Upper lobe of right lung (tissue), 1 donor: ENCODE measurements at places on chromosomes 4 and X. TPM values are rescaled to one million over a fixed set of nuclear protein-coding genes. Genes with fewer than 3 reads are reported as not detected.
A peak's percentile ranks its signal among the peaks of the same experiment; 100 is the strongest.

- no peak for DNase-seq
- H3K27ac ChIP-seq, result no peak overlapping the region
- no peaks in the 10 kb centered on the region for H3K27me3 ChIP-seq
- no peak overlapping the region for H3K4me3 ChIP-seq
- H3K36me3 ChIP-seq, result no peaks in the 10 kb centered on the region
Measured at GRCh38 chrX:46722742-46723568, 36.0 kb downstream of the SLC9A7 start.

- H3K4me3 ChIP-seq, result no peak overlapping the region
- peaks cover 2% of the 10 kb centered on the region for H3K27me3 ChIP-seq
- no peak overlapping the region for H3K27ac ChIP-seq
- DNase-seq, result peak; percentile 28
- no peaks in the 10 kb centered on the region for H3K36me3 ChIP-seq
- H3K4me1 ChIP-seq, result no peaks in the 10 kb centered on the region
Measured at GRCh38 chr4:5976431-5976830, 41.8 kb downstream of the C4orf50 start.

DNA sequence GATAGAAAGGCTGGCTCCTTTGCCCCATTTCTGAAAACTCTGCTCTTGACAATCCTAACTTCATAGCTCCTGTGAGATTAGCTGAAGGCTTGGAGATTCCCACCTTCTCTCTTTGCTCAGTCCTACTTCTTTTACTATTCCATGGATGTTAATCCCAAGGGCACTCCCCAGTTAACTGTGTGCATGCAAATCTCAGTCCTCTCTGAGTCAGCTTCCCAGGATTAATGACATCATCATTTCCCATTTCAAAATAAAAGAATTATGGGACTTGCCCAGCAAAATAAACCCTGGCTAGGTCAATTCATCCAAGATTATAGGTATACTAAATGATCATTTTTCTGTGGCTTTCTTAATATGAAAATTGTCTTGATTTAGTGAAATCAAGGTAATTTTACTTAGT lies 328.6 kb upstream of the NR3C2 start:
- H3K27me3 ChIP-seq, result no peaks in the 10 kb centered on the region
- no peak overlapping the region for H3K27ac ChIP-seq
- H3K4me3 ChIP-seq, result no peak overlapping the region
- DNase-seq, result no peak
- H3K36me3 ChIP-seq, result no peaks in the 10 kb centered on the region

- H3K36me3 ChIP-seq, result peaks cover 8% of the 10 kb centered on the region
- no peaks in the 10 kb centered on the region for H3K27me3 ChIP-seq
- DNase-seq, result no peak
- H3K4me3 ChIP-seq, result no peak overlapping the region
Measured at GRCh38 chr4:186651624-186652023, 72.0 kb downstream of the FAT1 start.

DNA sequence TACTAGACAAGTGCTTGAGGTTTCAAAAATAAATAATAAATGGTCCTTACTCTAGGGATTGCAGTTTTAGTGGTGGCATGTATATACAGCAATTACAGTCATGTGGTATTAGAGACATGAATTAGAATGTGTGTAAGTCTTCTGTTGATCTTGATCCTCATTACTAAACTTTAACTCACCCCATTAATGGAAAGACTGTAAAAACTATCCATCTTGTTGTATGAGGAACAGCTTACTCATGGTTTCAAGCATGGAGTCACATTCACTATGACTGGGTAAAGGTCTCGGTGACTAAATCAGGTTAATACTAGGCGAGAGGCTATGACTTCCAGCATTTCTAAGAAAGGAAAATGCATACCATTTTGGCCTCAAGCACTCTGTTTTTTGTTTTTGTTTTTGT lies 107.0 kb upstream of the HPGD start:
- no peaks in the 10 kb centered on the region for H3K4me1 ChIP-seq
- no peak overlapping the region for H3K4me3 ChIP-seq
- H3K27me3 ChIP-seq, result no peaks in the 10 kb centered on the region
- DNase-seq, result no peak
- no peaks in the 10 kb centered on the region for H3K36me3 ChIP-seq

DNA sequence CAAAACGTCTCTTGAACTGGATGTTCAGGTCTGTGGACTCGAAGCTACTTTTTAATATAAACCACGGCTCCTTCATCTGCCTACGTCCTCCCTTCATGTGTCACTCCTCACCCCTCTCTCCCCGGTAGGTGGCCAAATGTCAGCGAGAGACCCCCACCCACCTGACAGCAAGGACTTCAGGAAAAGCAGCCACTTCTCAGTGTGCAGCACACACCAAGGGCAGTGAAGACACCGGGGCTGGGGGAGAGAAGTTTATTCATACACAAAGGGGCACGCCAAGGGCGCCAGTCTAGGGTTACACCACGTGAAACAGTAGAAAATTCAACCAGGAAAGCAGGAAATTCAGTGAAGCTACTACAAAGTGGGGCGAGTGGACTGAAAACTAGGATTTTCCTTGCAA lies 181.2 kb downstream of the AFAP1 start:
- peaks cover 19% of the 10 kb centered on the region for H3K36me3 ChIP-seq
- H3K27ac ChIP-seq, result no peak overlapping the region
- no peak overlapping the region for H3K4me3 ChIP-seq
- no peaks in the 10 kb centered on the region for H3K27me3 ChIP-seq
- no peak for DNase-seq

- no peaks in the 10 kb centered on the region for H3K27me3 ChIP-seq
- no peak overlapping the region for H3K27ac ChIP-seq
- H3K4me1 ChIP-seq, result no peaks in the 10 kb centered on the region
- no peak overlapping the region for H3K4me3 ChIP-seq
- no peak for DNase-seq
Measured at GRCh38 chr4:183422962-183423631, 21.3 kb upstream of the CDKN2AIP start.

DNA sequence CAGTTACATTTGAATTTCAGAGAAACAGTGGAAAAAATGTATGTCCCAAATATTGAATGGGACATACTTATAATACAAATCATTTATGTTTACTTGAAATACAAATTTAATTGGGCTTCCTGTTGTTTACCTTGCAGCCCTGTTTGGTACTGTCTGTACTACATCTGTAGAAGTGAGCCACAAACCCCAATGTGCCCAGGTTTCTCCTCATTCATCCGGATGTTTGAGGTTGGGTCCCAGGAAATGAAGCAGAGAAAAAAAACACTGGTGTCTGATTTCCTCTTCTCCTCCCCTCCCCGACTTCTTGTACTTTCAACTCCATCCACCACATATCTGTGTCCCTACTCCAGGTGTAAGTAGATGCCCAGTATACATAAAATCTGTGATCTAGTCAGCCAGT lies 27.1 kb upstream of the SCRG1 start:
- H3K4me3 ChIP-seq, result no peak overlapping the region
- peaks cover 7% of the 10 kb centered on the region for H3K4me1 ChIP-seq
- H3K27me3 ChIP-seq, result no peaks in the 10 kb centered on the region
- H3K27ac ChIP-seq, result no peak overlapping the region
- no peaks in the 10 kb centered on the region for H3K36me3 ChIP-seq
- DNase-seq, result no peak

DNA sequence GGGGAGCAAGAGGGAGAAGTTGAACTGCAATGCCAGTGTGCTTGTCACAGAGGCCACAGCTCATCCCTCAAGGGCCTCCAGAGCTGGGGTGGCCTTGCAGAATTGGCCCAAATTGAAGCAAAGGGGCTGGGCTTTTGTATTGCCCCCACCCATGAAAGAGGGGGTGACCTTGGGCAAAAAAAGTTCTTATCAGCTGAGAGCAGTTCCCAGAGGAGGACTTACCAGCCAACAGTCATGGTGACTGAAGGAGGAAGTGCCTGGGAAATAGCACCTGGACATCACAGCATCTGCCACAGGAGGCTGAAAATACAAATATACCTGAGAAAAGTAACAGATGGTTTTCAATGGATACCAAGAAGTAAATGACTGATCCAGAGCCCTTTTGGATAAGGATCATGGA lies 262.4 kb downstream of the MID1IP1 start:
- H3K4me3 ChIP-seq, result no peak overlapping the region
- H3K4me1 ChIP-seq, result no peaks in the 10 kb centered on the region
- H3K27me3 ChIP-seq, result no peaks in the 10 kb centered on the region
- H3K27ac ChIP-seq, result no peak overlapping the region
- no peak for DNase-seq

- no peak for DNase-seq
- H3K4me3 ChIP-seq, result no peak overlapping the region
- no peaks in the 10 kb centered on the region for H3K4me1 ChIP-seq
- H3K36me3 ChIP-seq, result no peaks in the 10 kb centered on the region
- H3K27me3 ChIP-seq, result no peaks in the 10 kb centered on the region
Measured at GRCh38 chrX:145549496-145549895, 268.1 kb upstream of the SLITRK2 start.

- no peaks in the 10 kb centered on the region for H3K27me3 ChIP-seq
- no peaks in the 10 kb centered on the region for H3K36me3 ChIP-seq
- no peak overlapping the region for H3K27ac ChIP-seq
- DNase-seq, result no peak
Measured at GRCh38 chr4:15836362-15836761, 58.2 kb downstream of the CD38 start.

DNA sequence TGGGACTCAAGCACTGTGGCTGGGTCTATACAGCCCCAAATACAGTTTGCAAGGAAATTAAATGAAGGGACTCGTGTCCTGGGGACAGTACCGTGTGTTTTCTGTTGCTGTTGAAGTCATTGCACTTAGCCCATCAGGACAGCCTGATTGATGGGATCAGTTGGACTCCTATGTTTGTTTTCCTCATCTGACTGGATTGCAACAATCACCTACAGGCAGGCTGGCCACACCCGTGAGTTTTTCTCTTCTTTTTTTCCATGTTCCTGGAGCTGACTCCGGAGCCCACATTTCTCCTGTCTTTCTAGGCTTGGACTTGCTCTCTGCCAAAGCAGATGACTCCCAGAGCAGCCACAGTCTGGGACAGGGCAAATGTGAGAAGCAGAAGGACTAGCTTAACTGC lies 38.1 kb downstream of the RTL9 start:
- no peaks in the 10 kb centered on the region for H3K27me3 ChIP-seq
- no peak overlapping the region for H3K27ac ChIP-seq
- DNase-seq, result no peak
- no peak overlapping the region for H3K4me3 ChIP-seq
- no peaks in the 10 kb centered on the region for H3K36me3 ChIP-seq

DNA sequence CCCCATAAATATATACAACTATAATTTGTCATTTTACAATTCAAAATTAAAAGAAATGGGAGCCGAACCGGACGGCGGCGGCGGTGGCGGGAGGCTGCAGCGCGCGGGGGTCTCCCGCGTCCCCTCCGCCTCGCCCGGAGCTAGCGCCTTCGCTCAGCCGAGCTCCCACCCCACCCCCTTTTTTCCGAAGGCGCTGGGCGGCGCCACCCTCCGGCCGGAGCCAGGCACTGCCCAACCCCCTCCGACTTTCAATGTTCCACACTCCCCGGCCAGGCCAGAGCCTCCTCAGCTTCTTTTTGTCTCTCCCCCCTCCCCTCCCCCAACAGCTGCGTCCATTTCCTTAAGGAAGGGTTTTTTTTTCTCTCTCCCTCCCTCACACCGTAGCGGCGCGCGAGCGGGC lies 214.1 kb upstream of the GEMIN8 start:
- H3K27ac ChIP-seq, result no peak overlapping the region
- DNase-seq, result no peak
- no peak overlapping the region for H3K4me3 ChIP-seq
- no peaks in the 10 kb centered on the region for H3K4me1 ChIP-seq
- H3K27me3 ChIP-seq, result no peaks in the 10 kb centered on the region

DNA sequence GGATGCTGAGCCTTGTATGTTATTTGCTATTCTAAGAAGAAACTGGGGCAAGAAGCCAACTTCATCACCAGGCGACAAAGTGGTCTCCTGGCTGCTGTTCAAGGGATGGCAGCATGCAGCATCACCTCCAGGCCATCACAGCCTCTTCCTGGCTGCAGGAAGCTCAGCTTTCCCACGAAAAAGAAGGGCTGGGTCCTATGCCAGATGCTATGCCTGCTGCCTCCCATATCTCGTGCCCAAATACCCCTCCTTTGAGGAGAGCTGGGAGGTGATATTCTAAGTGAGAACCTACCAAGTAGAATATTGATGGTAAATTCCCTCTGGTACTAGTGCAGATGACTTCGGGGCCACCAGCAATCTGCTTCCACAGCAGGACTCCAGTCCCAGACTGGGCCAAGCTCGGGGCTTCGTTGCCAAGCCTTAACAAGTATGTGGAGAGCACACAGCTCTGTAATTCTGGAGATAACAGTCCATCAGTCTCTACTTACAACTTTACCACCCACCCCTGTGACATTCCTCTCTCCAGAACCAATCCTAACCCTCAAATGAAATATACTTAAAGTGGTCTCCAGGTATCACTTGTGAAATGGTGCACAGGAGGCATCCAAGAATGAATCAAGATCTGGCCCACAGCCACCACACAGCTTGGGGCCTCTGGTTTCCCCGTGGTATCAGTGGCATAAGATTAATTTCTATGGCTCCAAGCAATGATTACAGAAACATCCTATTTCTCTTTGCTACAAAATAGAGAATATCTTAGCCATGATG lies 149.3 kb downstream of the PALLD start:
- H3K36me3 ChIP-seq, result no peaks in the 10 kb centered on the region
- no peaks in the 10 kb centered on the region for H3K4me1 ChIP-seq
- H3K4me3 ChIP-seq, result no peak overlapping the region
- no peak for DNase-seq
- H3K27me3 ChIP-seq, result no peaks in the 10 kb centered on the region

DNA sequence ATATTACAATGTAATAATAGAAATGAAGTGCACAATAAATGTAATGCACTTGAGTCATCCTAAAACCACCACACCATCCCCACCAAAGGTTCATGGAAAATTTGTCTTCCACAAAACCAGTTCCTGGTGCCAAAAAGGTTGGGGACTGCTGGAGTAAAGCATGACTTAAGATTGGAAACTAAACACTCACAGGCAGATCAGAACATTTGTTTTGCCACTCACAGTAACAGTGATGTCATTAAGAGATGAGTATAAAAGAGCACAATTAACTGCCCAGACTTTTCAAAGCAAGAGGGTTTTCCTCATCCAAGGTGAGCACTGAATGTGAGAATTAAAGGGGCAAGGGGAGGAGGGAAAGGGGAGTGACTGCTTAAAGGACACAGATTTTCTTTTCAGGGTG lies 35.6 kb downstream of the MAP7D3 start:
- no peaks in the 10 kb centered on the region for H3K4me1 ChIP-seq
- H3K36me3 ChIP-seq, result peaks cover 6% of the 10 kb centered on the region
- no peak overlapping the region for H3K4me3 ChIP-seq
- H3K27me3 ChIP-seq, result no peaks in the 10 kb centered on the region
- no peak overlapping the region for H3K27ac ChIP-seq
- DNase-seq, result no peak

Gene KLHL13
- total RNA-seq, result 0.58 TPM

Gene SHROOM4
- total RNA-seq, result 43.5 TPM

Gene ETDB
- not detected for total RNA-seq

Gene GLOD5
- total RNA-seq, result 2.6 TPM
